ENCODE measurements at places on chromosomes 1 and 21.
A peak's percentile ranks its signal among the peaks of the same experiment; 100 is the strongest.

GRCh38 chr1:101595881-101596374, 359.1 kb downstream of the S1PR1 start:
- DNase-seq: no peak

- no peak for DNase-seq
Observed at GRCh38 chr1:37149296-37149695, 115.0 kb upstream of the GRIK3 start.

DNA sequence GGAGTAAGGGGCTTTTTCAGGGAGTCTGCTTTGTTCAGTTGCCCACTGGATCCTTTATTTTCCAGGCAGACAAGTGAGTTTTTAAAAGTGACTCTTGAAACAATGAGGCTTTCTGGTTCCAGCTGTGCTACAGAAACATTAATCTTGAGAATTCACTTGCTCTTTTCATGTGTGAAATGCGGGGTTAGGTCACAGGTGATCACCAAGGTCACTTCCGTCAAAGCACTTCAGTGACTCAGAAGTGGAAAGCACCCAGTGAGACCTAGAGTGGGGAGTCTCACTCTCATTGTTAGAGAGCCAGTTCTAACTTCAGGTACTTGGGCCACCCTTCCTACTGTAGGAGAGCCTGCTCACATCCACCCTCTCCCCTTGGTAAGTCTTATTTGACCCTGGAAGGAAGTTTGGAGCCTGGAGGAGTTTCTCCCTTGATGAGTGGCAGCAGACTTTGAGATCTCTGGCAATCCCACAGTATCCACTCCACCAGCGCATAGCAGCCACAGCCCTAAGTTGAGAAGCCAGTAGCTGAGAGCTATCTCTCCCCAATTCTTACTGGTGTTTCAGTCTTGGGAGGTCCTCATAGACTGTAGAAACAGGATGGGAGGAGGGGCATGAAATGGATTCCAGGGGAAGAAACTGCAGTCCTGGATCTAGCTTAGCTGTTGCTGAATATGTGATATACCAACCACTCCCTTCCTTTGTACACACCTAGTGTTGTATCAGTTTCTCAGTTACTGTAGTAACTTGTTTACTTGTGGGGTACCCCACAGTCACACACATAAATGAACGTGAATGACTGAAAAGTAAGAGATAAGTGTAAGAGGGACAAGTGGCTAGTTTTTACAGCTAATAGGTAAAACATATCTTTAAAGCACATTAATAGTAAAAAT, 3.1 kb downstream of the TACSTD2 start:
- DNase-seq: no peak

DNA sequence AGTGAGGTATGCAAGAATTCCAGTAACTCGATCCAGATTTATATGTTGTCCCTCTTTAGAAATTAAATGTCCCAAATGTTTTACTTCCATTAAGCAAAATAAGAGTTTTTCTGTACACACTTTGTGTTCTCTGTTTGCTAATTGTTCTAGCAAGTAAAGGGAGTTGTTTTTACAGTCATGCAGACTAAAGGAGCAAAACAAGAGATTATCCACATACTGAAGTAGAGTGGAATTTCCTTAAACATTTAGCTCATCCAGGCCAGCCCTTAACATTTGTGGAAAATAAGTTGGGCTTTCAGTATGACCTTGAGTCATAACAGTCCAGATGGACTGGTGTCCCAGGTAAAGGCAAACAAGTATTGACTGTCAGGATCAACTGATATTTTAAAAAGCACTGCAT, 44.1 kb upstream of the TINAGL1 start:
- no peak for DNase-seq

DNA sequence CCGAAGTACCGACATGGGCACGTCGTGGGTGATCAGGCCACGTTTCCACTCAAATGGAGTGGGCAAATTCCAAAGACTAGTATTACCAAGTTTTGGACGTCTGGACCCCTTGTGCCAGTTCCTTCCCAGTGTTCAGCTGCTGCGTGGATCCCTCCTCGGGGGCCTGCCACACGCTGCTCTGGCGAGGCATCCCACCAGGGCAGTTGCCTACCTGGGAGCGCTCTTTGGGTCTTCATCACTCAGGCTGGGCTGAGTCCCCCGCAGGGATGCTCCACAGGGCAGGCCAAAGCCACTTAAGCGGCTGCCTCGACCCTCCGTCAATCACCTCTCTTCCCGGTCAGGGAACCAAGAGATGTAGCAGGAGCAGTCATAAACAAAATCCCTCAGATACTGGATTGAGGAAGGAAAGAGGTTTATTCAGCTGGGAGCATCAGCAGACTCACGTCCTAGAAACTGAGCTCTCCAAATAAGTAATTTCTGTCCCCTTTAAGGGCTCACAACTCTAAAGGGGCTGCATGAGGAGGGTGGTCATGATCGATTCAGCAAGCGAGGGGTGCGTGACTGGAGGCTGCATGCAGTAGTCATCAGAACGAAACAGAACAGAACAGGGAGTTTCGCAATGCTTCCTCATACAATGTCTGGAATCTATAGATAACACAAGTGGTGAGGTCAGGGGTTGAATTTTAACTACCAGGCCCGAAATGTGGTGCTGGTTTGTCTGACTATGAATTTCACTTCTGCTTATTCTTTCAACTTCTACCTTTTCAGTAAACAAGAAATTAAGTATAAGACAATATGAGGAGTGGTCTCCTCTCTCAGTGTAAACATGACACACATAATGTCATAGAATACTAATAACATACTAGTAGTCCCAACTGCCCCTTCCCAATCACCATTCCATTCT, 998.6 kb upstream of the NCAM2 start:
- no peak for DNase-seq

DNA sequence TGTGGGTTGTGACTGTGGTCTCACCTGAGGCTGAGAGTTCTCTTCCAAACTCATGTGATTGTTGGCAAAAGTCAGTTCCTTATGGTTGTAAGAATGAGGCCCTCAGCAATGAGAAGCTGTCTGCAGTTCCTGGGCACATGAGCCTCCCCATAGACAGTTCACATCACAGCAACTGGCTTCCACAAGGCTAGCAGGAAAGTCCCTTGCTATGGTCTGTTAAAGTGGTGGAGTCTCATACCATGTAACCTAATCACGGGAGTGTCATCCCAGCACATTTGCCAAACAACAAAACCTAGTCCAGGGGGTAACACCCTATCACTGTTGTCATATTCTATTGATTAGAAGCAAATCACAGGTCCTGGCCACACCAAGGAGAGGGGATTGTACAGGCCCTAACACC, 163.8 kb downstream of the BACH1 start:
- no peak for DNase-seq

DNA sequence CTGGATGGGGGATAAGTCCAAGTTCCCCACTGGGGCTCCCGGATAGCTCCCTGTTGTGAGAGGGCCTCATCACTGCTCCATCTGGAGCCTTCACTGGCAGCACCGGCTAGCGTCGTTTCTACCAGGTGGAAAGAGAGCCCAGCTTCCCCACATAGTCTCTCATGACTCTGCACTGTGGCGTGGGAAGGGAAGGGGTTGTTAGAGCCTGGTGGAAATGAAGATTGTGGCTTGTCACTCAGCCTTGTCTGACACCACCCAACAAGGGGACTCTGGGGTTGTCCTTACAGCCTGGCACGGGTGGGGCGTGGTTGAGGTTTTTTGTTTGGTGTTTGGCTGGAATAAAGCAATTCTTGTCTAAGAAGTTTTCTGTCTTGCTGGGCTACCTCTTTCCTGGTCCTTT, 94.6 kb downstream of the ADARB1 start:
- no peak for DNase-seq

DNA sequence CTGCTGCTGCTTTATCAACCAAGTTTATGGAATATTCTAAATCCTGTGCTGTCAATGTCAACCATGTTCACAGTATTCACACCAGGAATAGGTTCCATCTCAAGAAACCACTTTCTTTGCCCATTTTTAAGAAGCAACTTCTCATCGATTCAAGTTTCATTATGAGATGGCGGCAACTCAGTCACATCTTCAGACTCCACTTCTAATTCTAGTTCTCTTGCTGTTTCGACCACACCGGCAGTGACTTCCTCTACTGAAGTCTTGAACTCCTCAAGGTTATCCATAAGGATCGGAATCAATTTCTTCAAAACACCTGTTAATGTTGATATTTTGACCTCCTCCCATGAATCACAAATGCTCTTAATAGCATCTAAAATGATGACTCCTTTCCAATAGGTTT, 39.7 kb upstream of the IFNLR1 start:
- DNase-seq: no peak

GRCh38 chr1:11741919-11742558, 6.1 kb downstream of the AGTRAP start:
- no peak for DNase-seq

GRCh38 chr1:11730429-11730891, 5.5 kb upstream of the AGTRAP start:
- no peak for DNase-seq

- peak; percentile 58 for DNase-seq
Observed at GRCh38 chr1:94863297-94863911, 43.2 kb downstream of the SLC44A3 start.
